ENCODE measurements at places on chromosomes 13 and 19. TPM values are rescaled to one million over a fixed set of nuclear protein-coding genes. Genes with fewer than 3 reads are reported as not detected.
A peak's percentile ranks its signal among the peaks of the same experiment; 100 is the strongest.

GRCh38 chr13:75135325-75135825 is 346.6 kb downstream of the TBC1D4 start:
- peak; percentile 97 for DNase-seq

GRCh38 chr13:95480131-95480545 is 72.4 kb upstream of the CLDN10 start:
- no peak for DNase-seq

- DNase-seq = no peak
Observed at GRCh38 chr19:10615429-10616023, 9.8 kb upstream of the SLC44A2 start.

- DNase-seq = no peak
Observed at GRCh38 chr19:33329736-33330135, 27.4 kb upstream of the CEBPA start.

DNA sequence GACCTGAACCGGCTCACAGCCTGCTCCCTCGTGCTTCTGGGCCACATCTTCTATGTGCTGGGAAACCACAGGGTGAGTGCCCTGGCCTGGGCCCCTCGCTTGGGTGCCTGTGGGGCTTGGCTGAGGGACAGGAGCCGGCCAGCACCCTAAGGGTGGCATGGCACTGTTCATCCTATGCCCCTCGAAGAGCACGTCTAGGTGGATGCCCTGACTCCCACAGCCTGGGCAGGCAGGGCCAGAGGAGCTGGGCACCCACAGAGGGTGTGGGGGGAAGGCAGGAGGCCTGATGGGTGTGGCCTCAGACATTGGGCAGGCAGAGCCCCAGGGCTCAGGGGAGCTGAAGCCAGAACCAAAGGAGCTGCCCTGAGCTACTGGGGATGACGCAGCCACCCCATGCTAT is 28.7 kb downstream of the MAU2 start:
- no peak for DNase-seq

DNA sequence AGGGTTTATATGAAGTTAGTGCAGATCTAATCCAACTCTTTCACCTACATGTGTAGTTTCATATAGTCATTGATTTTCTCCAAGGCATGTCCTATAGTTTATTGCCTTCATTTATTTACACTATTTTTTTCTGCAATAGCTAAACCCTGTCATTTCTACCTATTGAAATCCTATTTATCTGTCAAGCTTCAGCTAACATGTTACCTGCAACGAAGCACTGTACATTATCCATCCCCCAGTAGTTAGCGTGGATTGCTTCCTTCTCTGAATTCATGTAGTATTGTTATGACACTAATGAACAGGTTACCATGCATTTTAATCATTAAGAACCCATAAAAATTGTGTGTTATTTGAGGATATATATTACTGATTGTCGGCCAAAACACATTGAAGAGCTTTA is 742.9 kb upstream of the PCDH20 start:
- DNase-seq = no peak

GRCh38 chr19:49150106-49150943 is 4.9 kb downstream of the HRC start:
- DNase-seq = peak; percentile 81

DNA sequence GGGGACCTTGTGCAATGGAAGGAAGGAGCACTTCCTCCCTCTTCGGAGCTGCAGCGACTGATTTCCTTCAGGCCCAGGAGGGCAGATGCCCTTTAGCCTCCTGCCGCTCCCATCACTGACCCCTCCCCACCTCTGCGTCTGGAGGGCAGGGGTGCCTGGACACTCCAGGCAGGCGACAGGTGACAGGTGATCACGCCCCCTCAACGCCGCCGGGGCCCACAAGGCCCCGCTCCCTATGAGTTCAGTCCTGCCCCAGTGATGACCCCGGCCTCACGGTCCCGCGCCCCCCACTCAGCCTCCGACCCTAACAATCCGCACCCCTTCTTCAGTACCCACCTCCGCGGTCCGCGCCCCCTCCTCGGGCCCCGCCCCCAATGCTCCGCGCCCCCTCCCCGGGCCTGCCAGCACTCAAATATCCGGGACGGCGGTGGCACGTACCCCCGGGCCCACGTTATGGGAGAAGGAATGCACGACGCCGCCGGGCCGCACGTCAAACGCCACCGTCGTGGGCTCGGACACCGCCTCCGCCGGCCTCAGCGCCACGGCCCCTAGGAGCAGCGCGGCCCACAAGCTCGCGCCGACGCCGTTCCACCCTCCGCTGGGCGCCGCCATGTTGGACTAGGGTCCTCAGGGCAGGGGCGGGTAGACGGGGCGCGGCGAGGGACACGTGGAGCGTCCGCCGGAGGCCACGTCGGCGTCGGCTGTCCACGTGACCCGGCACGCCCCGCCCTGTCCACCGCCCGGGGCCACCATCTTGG is at the start of gene MYDGF:
Gene MYDGF, minus strand, starts transcription at position 620 of the 758 bp plus-strand sequence. Its CDS starts 8 bp downstream, at position 612.
- peak; percentile 59 for DNase-seq

DNA sequence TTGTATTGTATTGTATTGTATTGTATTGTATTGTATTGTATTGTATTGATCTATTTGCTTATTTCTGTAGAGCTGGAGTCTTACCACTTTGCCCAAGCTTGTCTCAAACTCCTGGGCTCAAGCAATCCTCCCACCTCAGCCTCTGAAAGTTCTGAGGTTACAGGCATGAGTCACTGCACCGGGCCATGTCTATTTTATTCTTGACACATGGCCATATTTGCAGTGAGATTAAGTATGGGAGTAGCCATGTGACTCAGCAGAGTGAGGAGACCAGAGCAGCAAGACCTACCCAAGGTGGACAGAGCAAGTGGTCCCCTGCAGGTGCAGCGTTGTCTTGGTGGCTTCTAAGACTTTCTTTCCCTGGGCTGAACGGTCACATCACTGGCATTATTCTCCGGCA is 49.1 kb upstream of the UBAC2 start:
- peak; percentile 92 for DNase-seq

GRCh38 chr13:79933389-79933788 is 407.5 kb downstream of the SPRY2 start:
- DNase-seq = no peak

GRCh38 chr19:571566-571974 is 826 bp upstream of the BSG start:
- DNase-seq = peak; percentile 40

DNA sequence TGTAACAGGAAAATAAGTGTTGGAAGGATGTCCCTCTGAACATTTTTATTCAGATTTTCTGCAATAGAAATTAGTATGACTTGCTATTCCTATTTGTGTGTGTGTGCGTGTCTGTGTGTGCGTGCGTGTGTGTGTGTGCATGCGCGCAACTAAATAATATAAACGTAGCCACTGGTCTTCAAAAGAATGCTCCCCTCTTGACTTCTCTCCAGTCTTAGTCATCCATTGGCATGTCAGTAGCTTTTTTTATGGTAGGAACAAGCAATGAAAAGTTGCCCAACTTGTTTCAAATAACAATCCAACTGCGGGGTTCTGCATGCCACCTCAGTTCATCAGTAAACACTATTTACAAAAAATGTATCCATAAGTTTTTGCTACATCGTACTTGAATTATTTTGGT is 249.6 kb downstream of the GPC6 start:
- DNase-seq = peak; percentile 33

GRCh38 chr13:84431646-84432045 is 549.4 kb upstream of the SLITRK1 start:
- no peak for DNase-seq

- no peak for DNase-seq
Observed at GRCh38 chr13:83633746-83634145, 248.5 kb downstream of the SLITRK1 start.

DNA sequence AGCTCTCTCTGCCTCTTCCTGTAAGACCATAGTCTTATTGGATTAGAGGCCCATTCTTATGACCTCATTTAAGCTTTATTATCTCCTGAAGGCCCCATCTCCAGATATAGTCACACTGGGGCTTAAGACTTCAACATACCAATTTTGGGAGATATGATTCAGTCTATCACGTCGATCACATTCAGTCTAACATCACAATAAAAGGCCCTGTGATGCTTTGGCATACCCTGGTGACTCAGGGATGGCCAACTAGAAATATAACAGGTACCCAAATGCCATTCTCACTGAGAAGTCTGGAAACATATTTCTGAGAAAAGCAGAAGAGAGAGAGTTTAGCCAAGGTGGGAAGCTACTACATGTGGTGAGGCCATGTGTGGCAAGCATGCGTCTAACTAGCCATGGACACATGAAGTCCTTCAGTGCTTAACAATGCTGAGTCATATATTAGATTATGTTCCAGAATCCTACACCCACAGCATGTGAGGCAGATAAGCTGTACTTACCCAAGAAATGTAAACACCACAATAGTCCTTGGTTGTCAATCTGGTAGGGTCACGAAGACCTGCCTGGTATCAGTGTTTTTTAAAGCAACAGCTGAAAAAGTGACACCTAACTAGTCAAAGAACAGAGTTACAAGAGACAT is 485.1 kb downstream of the FOXO1 start:
- DNase-seq = no peak

DNA sequence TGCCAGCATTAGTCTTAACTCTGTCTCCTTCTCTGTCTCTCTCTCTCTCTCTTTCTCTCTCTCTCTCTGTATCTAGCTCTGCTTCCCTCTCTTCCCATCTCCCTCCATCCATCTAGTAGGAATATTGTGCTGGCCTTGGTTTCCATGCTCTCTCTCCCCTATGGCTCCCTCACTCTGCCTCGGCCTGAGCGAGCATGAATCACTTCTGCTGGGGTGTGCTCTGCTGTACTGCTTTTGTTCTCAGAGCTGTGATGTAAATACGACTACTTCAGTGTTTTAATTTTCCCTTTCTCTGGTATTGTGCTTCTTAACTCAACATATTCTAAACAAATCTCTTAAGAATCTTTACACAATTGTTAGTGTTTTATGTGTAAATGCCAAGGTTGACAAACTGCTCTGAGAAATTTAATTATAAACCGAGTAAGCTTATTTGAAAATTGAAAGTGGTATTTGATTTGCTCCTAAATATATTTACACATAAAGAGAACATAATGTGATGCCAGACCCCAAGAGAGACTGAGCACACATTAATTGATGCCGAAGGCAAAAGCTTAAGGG is 211.5 kb upstream of the KL start:
- DNase-seq = peak; percentile 44

- no peak for DNase-seq
Observed at GRCh38 chr13:25882466-25883357, 169.1 kb downstream of the SHISA2 start.

CPT1C gene
- 0.84 TPM for total RNA-seq

FFAR1 gene
- not detected for total RNA-seq

ZNF763 gene
- total RNA-seq = not detected

N4BP2L1 gene
- 0.87 TPM for total RNA-seq

ZNF729 gene
- total RNA-seq = not detected

MIDN gene
- total RNA-seq = 11.2 TPM

MEIS3 gene
- total RNA-seq = 6.3 TPM

SYNE4 gene
- total RNA-seq = not detected

FBXW9 gene
- total RNA-seq = 14.0 TPM

CEACAM20 gene
- total RNA-seq = not detected

ZNF728 gene
- not detected for total RNA-seq

SOX1 gene
- not detected for total RNA-seq

TMEM238 gene
- 1.3 TPM for total RNA-seq
